ENCODE measurements at places on chromosomes 12 and 14. TPM values are rescaled to one million over a fixed set of nuclear protein-coding genes. Genes with fewer than 3 reads are reported as not detected.

The CEP83 gene
- 6.4 TPM for total RNA-seq

DNA sequence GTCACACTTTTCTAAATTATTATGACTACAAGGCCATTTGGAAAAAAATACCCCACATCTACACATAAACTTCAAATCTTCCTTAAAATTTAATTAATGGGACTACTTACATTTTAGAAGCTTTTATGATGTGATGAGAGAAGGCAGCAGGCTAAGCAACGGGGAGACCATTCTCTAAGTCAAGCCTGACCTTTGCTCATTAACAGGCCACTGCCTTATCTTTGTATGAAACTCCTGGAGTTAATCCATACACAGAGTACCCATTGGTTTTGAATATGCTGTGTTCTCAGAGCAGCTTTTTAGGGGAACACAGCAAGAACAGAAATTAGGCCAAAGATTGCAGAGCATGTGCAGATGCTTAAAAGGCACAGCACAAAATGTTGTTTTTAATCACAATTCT is 35.5 kb upstream of the LRIG3 start:
- DNase-seq: no peak

DNA sequence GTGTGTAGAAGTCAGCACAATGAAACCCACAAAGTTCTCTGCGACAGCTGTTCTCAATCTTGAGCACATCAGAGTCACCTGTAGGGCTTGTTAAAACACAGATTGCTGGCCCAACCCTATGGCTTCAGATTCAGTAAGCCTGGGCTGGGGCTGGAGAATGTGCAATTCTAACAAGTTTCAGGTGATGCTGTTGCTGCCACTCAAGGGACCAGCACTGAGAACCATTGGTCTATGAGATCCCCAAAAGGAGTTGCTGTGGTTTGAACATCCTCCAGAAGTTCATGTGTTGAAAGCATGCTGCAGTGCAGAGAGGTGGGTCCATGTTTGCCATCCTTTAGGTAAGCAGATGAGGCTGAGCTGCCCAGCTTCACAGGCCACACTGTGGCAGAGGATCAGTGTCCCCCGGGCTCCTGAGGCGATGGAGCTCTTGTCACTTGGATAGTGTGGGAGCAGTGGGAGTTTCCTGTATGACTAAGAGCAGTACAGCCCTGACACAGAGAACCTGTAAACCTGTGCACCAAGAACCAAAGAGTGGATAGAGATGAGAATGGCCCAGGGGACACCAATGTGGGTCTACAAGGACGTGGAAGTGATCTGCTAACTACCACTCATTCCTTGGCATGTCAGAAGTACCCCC is 8.0 kb upstream of the RTRAF start:
- no peak for DNase-seq

GRCh38 chr12:21545557-21545956 is 19.5 kb downstream of the SPX start:
- no peak for DNase-seq

- no peak for DNase-seq
Measured at GRCh38 chr12:116299665-116300328, 22.3 kb upstream of the MED13L start.

- no peak for DNase-seq
Measured at GRCh38 chr14:67962215-67962644, 142.7 kb downstream of the RAD51B start.

DNA sequence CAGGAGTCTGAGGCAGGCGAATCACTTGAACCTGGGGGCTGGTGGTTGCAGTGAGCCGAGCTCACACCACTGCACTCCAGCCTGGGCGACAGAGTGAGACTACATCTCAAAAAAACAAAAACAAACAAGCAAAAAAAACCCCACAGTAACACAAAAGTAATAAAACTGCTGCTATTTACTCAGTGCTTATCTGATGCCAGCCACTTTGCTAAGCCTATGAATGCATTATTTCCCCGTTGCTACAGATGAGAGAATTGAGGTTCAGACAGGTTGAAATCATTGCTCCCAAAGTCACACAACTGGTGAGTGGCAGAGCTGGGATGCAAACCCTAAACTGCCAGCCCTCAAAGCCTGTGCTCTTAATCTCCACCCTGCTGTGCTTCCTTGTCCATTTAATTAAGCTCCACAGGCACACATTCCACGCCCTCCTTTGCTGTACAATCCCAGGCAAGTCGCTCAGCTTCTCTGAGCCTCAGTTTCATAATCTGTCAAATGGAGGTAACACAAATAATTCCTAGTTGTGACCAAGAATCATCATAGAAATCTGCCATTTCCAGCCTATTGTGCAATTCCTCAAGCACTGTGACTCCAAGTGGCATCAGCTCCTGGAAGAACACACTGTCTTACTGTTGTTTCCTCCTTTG is 5.7 kb upstream of the OAS3 start:
- DNase-seq: no peak

DNA sequence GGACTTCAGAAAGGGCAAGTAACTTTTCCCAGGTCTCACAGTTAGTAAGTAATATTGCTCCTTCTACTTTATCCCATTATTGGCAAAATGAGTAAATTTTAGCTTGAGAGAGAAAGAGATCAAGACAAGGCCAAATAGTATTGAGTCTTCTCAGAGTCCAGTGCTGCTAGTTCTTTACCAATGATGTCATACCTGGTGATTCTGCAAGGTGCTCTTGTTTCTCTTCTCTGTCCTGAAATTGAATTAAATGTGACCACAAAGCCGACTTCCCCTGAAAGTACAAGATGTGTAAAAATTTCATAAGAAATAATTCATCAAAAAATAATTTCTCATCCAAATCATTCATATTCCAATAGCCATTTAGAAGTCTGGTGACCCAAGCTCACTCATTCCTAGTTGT is 97.5 kb upstream of the SINHCAF start:
- no peak for DNase-seq

The HECTD1 gene
- 148 TPM for total RNA-seq

DNA sequence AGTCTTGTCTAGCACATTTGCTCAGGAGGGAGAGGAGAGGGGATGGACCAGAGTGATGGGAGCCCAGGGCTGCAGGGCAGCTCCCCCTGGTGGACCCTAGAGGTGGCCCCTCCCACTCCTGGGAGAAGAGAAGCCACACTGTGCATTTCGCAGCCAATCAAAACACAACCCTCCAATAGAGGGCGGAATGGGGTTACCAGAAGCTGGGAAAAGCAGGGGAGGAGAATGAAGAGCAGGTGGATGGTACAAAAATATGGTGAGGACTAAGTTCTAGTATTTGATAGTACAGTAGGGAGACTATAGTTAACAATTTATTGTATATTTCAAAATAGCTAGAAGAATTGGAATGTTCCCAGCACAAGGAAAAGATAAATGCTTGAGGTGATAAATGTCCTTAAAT is 23.6 kb downstream of the VASH1 start:
- peak; percentile 57 for DNase-seq

- no peak for DNase-seq
Measured at GRCh38 chr12:196436-196835, 17.5 kb downstream of the SLC6A12 start.

The SLC7A7 gene
- total RNA-seq: 1.1 TPM

The CEBPE gene
- total RNA-seq: not detected

GRCh38 chr12:60421741-60422140 is 825.9 kb downstream of the SLC16A7 start:
- peak; percentile 57 for DNase-seq

The INHBC gene
- total RNA-seq: not detected

The PAX9 gene
- 0.28 TPM for total RNA-seq

The DLGAP5 gene
- 56.3 TPM for total RNA-seq

The COQ6 gene
- 24.4 TPM for total RNA-seq

DNA sequence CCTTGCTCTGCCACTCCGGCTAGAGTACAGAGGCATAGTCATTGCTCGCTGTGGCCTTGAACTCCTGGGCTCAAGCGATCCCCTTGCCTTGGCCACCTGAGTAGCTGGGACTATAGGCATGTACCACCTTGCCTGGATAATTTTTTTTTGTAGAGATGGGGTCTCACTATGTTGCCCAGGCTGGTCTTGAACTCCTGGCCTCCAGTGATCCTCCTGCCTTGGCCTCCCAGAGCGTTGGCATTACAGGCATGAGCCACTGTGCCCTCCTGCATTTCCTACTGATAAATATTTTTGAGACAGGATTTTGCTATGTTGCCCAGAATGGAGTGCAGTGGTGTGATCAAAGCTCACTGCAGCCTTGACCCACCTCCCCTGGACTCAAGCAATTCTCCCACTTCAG is 9.4 kb downstream of the EMG1 start:
- no peak for DNase-seq

The ASCL1 gene
- total RNA-seq: not detected

- no peak for DNase-seq
Measured at GRCh38 chr14:68563251-68564131, 229.4 kb downstream of the ZFP36L1 start.

DNA sequence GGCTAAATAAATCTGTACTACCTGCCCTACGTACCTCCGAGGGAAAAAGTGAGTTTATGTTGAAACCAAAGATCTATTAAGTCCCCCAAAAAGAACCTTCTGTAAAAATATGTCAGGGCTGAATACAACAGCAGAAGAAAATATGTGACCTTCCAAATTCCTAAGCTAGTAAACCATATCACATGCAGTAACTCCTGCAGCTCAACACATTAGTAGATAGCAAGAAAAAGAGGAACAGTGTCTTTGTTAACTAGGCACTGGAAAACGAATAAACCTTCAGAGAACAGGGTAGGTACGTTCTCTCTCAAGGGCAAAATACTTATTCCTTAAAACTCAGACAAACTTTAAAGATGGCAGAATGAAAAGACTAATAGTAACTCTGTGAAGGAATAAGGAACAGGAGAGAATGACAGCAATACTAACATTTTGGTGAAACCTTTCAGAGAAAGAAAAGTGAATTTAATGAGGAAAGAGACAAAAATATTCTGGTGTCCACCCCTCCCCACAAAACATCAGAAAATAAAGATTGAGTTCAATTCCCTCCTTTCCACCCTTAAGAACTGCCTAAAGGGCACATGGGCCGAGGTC is 18.0 kb downstream of the CBX5 start:
- no peak for DNase-seq

- DNase-seq: no peak
Measured at GRCh38 chr14:74952697-74953484, 2.5 kb downstream of the PGF start.

The NUBPL gene
- total RNA-seq: 9.9 TPM

DNA sequence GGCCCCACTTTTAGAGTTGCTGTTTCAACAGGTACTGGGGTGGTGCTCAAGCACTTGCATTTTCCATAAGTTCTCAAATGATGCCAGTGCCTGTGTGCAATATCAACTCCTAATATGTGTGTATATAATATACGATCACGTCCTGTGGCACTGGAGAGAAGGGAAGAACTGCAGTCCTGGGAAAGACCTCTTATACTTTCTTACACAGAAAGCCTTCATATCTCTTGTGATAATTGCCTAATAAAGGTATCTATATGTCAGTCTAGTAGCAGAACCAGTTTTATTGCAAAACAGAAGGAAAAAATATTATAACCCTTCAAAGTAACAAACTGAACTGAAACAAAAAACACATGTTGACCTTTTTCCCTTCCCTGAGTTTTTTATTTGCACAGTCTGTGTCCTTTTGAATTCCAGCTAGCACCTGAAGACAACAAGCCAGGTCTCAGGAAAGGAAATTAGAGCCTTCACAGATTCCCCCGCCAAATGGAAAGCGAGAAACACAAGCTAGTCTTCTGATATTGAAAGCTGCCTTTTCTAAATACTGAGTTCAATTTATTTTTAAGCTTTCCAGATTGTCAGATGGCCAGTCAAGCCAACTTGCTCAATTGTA is 44.4 kb downstream of the IGF1 start:
- DNase-seq: no peak

All from HFFc6 (cell line).